T-cell (primary cell): ENCODE measurements at places on chromosomes 5 and 9. TPM values are rescaled to one million over a fixed set of nuclear protein-coding genes. Genes with fewer than 3 reads are reported as not detected.

Gene CACNA1B
- total RNA-seq: 0.09 TPM

Gene LECT2
- not detected for total RNA-seq

Gene GADD45G
- total RNA-seq: 6.3 TPM

Gene WDR38
- not detected for total RNA-seq

Gene ROR2
- total RNA-seq: 0.12 TPM

Gene DND1
- 3.4 TPM for total RNA-seq

Gene NR6A1
- 0.40 TPM for total RNA-seq

Gene SLC27A6
- not detected for total RNA-seq

Gene CENPK
- 51.4 TPM for total RNA-seq

Gene TAF11L8
- not detected for total RNA-seq

Gene CCDC192
- total RNA-seq: not detected

Gene OTULINL
- 30.0 TPM for total RNA-seq

Gene AOPEP
- 10.9 TPM for total RNA-seq

Gene PCDHGB7
- 0.16 TPM for total RNA-seq

DNA sequence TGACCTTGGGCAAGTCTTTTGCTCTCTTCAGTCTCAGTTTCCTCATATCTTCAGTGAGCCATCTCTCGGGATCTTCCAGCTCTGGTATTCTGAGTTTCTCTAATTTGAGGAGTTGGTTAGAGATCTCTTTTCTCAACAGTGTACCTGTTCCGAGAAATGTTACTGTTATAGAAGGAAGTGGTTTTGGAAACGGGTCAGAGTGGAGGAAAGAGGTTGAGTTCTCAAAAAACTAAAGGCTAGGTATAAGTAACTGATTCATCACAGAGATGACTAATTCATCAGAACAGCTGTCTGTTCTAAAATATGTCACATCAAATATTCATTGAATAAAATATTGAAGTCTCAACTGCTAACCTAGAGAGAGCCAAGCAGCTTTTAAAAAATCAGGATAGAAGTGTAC, 106.6 kb downstream of the PALM2AKAP2 start:
- DNase-seq: no peak

- DNase-seq: no peak
Observed at GRCh38 chr9:26685818-26686217, 206.8 kb downstream of the CAAP1 start.

DNA sequence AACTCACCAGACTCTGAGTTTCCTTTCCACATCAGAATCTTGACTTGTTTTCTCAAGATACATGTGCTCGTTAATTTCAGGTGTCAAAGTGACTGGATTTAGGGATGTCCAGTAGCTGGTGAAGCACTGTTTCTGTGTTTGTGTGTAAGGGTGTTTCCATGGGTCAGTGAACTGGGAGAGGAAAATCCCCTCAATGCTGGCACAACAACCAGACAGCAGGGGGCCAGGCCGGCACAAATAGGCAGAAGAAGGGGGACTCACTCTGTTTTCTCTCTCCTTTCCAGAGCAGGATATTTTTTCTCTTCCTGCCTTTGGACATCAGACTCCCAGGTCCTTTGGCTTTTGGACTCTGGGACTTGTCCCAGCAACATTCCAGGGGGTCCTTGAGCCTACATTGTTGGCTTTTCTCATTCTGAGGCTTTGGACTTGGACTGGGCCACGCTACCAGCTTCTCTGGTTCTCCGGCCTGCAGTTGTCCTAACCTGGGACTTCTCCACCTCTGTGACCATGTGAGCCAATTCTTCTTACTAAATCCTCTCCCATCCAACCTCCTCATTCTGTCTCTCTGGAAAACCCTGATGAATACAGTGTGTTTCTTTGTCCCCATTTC, 144.0 kb downstream of the CAAP1 start:
- DNase-seq: no peak

- no peak for DNase-seq
Observed at GRCh38 chr5:10645146-10645545, 81.3 kb downstream of the ANKRD33B start.

DNA sequence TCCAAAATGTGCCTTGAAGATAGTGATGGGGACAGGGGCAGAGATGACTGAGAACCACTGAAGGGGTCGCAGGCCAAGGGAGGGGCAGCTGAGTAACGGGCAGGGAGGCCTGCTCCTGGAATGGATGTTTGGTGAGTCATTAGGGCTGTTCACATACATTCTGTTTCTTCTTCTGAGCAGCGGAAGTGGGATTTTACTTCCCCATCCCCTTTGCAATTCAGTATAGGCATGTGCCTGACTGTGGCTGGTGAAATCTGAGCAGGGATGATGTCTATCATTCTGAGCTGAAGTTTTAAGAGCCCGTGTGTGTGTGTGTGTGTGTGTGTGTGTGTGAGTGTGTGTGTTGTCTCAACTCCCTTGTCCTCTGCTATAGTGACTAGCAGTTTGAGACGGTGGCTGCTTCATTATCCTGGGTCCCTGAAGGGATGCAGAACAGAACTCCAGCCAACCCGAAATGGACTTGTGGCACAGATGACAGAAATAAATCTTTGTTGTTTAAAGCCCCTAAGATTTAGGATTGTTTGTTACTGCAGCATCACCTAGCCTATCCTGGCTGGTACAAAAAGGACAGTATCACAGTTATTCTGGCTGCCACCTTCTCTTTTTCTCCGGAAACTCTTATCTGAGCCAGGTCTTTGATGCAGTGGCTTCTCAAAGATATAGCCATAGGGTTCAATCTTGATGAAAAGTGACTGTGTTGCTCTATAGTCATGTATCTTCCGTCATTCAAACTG, 29.2 kb upstream of the TGFBI start:
- no peak for DNase-seq

- no peak for DNase-seq
Observed at GRCh38 chr9:107480386-107480789, 9.2 kb downstream of the KLF4 start.

DNA sequence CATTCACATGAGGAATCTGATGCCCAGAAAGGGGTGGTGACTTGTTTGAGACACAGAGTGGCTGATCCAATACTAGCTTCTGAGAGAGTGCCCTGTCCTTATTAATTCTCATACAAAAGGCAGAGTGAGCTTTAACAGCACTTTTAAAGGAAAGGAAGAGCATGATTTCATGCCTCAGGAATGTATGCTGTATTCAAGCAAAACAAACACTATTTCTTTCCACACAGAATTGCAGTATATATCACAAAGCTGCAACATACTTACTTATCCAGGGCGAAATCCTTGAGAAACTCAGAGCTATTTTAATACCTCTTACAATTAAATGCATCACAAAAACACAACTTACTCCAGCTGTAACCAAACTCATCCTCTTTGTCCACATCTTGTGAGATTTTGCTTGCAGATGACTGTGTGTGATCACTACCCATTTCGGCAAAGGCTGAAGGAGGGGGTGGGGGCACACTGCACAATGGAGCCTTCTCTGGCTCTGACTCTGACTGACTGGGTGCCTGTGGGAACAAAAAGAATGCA, 139.8 kb downstream of the MPDZ start:
- no peak for DNase-seq

GRCh38 chr5:123207852-123208251, 118.8 kb downstream of the PRDM6 start:
- DNase-seq: no peak

DNA sequence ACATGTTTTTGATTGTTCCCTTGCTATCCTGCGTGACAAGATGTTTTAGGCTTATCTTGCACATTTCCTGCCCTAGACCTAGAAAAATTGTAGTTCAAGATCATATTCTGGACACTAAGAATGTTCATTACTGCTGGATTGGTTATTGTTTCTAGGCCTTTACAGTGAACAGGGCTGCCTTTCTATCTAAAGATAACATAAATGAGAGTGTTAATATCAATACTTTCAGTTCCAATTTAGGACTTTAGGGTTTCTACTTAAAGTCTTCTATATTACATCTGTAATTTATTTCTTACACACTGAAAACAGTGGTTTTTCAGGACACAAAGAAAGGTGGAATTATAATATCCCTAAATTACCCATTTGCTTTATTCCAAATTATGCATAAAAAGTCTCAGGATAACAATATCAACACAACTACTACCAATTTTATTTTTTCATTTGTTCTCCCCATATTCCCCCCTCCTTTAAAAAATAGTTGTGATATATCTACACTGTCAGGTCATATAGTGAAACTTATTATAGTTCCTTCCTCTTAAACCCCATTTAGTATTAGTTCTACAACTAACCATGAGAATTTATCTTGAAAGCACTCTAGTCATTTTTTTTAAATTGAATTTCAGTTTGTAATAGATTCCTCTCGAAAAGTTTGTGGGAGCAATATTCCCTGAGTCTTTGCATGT, 293.9 kb upstream of the RIOK2 start:
- no peak for DNase-seq

- no peak for DNase-seq
Observed at GRCh38 chr5:133354323-133355185, 257.8 kb downstream of the FSTL4 start.

DNA sequence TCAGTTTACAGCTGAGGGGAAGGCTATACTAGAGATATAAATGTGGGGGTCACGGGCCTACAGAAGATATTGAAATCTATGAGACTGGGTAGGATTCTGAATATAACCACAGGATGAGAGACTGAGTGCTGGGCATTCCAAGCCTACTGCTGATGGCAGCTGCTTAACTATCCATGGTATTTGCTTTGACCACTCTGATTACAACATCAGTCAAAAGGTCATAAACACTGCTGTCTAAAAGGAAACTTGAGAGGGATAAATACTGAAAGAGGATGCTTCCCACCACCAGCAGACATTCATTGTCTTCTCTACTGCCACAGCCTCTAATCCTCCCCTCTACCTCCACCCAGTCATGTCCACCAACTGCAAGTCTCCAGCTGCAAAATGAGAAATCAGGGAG, 3.8 kb downstream of the ZNF622 start:
- DNase-seq: no peak

- no peak for DNase-seq
Observed at GRCh38 chr9:115862021-115862420, 291.6 kb upstream of the PAPPA start.

GRCh38 chr5:169429044-169429443, 128.1 kb upstream of the SLIT3 start:
- no peak for DNase-seq
